ENCODE measurements at places on chromosomes 11 and 22.

- no peak for DNase-seq
Measured at GRCh38 chr11:9858218-9858617, 194.3 kb downstream of the SWAP70 start.

GRCh38 chr11:70343636-70344035 is 54.7 kb upstream of the CTTN start:
- DNase-seq: no peak

DNA sequence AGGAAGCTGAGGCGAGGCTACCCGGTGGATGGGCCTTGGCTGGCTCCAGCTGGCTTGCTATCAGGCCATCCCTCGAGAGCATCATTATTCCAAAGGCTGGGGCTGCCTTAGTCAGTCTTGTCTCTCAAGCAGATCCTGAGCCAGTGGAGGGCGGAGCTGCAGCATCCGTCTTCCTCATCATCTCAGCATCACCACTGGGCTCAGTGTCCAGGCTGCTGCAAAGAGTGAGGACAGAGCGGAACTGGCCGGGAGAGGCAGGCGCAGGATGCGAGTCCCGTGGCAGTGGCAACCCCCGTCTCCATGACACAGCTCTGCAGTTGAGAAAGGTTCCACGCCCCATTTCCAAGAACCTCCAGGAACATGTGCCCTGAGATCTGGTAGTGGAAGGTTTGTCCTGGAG is 4.4 kb downstream of the TP53I11 start:
- no peak for DNase-seq

GRCh38 chr11:75924966-75925784 is 110.2 kb downstream of the UVRAG start:
- no peak for DNase-seq

DNA sequence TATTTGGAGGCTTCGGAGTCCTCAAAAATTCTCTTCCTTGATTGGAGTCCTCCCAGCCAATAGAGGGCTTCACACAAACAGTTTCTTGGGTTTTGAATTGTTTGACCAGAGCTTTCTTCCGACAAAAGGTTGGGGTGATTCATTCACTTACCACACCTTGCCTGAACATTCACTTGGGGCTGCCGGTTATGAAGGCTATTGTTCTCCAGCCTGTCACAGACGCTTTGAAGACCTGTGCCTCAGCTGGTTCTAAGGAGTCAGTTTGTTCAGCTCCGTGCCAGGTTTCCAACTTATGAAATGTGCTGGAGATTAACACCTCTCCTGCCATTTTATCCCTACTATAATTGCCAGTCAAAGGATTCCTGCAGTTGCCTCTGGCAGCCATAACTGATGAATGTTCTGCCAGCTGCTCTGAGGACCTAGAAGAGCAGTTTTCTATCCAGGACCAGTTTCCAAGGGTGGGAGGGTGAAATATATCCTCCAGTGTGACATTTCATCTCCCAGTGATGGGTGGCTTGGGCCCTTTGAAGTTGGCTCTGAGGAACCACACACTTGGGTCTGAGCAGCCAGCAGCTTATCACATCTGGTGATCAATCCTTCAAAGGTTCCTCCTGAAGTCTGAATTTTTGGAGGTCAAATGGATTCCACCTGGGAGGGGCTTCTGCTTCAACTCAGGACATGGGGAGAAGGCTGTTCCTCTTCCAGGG is 31.4 kb downstream of the LIMK2 start:
- DNase-seq: no peak

- no peak for DNase-seq
Measured at GRCh38 chr11:120615391-120615790, 103.8 kb downstream of the GRIK4 start.

DNA sequence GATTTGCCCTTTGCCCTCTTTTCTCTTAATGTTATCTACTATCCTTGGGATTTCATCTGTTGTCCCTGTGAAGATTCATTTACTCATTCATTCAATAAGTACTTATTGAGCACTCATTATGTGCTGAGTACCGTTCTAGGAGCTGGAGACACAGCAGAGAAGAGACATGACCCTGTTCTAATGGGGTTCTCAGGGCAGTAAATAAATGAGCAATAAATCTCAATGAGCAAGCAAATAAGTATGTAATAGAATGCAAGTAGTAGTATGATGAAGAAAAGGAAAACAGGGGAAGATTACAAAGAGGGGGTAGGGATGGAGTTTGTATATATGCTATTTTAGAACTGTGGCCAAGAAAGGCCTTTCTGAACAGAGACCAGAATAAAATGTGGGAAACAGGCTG is 34.2 kb upstream of the NRIP3 start:
- no peak for DNase-seq

GRCh38 chr11:118436639-118437207 is 431 bp downstream of the KMT2A start:
- no peak for DNase-seq

DNA sequence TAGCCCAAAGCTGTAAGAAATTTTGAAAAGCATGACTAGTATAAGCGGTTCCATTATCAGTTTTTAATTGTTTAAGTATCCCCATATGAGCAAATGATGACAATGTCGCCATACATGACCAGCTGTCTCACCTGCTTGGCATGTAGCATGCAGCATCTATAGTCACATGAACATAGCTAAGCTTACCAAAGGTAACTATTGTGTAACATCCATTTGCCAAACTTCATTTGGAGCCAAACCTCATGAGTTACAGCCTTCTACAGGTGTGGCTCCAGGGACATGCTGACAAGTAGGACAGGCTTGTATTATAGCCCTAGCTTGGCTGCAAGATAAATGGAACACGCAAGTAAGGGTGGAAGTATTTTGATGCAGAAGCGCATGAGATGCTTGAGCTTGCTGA is 30.4 kb downstream of the OR10A6 start:
- no peak for DNase-seq

DNA sequence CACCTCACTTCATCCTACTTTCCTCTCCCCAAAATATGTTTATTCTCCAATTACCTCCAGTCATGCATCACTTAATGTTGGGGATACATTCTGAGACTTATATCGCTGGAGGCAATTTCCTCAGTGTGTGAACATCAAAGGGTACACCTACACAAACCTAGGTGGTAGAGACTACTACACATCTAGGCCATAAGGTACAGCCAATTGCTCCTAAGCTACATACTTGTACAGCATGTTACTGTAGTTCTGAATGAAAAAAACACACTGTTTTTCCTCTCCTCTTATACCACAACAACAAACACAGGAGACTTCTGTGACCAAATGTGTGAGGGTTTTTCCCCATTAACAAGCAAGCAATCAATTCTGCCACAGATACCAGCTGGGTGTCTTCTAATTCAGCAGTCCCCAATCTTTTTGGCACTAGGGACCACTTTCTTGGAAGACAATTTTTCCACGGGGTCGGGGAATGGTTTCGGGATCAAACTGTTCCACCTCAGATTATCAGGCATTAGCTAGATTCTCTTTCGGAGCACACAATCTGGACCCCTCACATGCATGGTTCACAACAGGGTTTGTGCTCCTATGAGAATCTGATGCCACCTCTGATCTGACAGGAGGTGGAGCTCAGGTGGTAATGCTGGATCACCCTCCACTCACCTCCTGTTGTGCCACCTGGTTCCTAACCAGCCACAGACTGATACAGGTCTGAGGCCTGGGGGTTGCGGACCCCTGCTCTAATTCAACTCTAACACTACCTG is 5.2 kb downstream of the KLHL22 start:
- no peak for DNase-seq

GRCh38 chr11:58047818-58048217 is 17.1 kb downstream of the OR6Q1 start:
- DNase-seq: no peak

- DNase-seq: no peak
Measured at GRCh38 chr11:77082838-77083565, 16.2 kb downstream of the CAPN5 start.

DNA sequence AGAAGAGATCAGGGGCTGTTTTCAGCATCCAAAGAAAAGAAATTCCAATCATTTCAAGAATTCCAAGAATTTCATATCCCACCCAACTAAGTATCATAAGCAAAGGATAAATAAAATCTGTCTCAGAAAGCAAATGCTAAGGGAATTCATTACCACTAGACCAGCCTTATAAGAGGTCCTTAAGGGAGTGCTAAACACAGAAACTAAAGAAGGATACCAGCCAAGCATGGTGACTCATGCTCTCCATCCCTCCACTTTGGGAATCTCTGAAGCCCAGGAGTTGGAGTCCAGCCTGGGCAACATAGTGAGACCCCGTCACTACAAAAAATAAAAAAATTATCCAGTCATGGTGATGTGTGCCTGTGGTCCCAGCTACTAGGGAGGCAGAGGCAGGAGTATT is 17.8 kb downstream of the FADD start:
- DNase-seq: no peak

GRCh38 chr11:134524201-134524600 is 112.2 kb upstream of the B3GAT1 start:
- DNase-seq: no peak

GRCh38 chr22:24950272-24950902 is 2.1 kb upstream of the KIAA1671 start:
- no peak for DNase-seq

DNA sequence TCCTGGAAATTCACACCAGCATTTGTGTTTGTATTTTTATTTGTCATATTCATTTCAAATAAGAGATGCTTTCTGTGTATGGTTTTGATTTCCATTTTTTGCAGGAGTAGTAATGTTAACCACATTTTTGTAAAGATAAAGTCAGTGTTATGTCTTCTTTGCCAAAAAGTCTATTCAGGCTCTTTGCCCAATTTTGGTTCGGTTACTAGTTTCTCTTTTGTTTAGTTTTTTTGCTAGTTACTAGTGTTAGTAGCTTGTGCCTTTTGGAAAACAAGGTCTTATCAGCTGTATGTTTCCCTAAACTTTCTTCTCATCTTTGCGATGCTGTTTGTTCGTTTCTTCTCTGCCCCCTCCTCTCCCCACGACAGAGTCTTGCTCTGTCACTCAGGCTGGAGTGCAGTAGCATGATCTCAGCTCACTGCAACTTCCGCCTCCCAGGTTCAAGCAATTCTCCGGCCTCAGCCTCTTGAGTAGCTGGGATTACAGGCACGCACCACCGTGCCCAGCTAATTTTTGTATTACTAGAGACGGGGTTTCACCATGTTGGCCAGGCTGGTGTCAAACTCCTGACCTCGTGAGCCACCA is 112.3 kb upstream of the GRK3 start:
- DNase-seq: no peak

- DNase-seq: no peak
Measured at GRCh38 chr11:109865548-109866186, 227.5 kb upstream of the ZC3H12C start.

DNA sequence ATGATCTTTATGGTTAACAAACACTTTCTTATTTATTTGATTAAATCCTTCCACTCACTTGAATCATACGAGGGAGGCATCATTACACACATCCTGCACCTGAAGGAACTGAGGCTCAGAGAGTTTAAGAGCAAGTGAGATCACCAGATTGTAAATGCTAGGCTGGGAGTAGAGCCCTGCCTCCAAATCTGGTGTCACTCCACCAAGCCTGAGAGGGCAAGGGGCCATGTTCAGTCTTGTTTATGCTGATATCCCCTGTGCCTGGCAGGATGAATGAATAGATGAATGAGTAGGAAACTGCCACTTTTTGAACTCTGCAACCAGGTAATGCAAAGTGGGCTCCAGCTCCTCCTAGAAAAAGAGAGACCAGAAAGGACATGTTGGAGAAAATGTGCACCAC is 59.1 kb downstream of the RASSF10 start:
- no peak for DNase-seq

- no peak for DNase-seq
Measured at GRCh38 chr11:118908901-118909618, 16.7 kb downstream of the BCL9L start.

DNA sequence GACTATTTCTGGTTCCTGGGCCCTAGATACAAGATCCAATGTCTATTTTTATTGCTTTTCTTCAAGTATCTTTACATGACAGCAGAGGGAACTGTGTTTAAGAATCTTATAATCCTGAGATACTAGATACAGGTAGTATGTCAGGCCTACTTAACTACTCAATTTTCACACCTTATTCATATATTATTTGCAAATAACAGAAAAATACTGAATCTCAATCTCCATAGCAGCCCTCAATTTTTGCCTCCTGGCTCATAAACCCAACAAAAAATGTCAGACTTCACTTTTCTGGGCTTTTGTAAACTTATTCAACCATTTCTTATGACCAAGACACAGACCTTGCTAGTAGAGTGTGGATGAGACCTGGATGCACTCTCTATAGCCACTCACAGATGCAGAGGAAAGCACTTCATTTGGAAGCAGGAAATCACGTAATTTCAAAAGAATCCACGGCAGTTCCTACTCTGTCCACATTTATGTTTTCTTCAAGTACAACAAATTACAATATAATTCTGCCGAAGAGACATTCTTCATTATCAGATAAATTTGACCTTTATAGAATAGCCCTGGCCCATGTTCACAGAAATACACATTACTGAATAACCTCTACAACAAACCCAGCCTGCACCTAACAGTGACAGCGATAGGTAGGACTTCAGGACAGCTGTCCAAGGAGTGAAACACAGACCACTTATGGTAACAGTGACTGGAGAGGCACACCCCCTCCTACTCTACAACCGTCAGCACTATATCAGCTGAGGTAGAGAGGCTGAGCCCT is 62.0 kb upstream of the YPEL1 start:
- no peak for DNase-seq

DNA sequence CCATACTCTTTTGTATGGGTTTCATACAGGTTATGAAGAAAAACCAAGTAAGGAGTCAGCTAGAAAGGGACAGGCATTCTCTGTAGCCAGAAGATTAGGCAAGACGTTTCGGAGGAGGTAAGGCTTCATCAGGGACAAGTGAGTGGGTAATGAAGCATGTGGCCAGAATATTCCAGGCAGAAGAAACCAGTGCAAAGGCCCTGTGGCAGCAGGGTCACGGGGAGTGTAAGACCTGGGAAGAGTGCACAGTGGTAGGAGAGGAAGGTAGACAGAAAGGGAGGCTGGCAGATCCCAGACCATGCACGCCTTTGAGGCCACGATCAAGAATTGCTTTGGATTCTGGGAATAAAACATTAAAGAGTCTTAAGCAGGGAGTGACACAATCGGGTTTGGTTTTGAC is 177.6 kb downstream of the MIAT start:
- no peak for DNase-seq

- no peak for DNase-seq
Measured at GRCh38 chr11:130203766-130204702, 44.5 kb downstream of the ST14 start.

DNA sequence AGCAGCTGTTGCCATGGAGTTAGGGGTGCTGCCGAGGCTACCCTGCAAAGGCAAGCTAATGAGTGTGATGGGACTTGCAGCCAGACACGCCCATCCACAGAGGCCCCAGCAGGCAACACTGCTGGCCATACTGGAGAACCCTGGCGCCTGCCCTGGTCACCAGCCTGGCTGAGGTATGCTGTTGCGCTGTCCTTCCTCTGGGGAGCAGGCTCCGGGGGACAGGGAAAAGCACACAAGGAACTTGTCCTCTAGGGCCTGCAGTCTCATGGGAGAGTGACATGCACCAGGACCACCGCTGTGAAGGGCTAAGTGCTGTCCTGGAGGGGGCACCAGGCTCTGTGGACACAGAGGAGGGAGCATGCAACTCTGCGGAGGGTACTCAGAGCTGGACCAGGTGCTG is 35.8 kb downstream of the TOM1 start:
- DNase-seq: no peak
